ENCODE measurements at places on chromosomes 16 and 17.
A peak's percentile ranks its signal among the peaks of the same experiment; 100 is the strongest.

GRCh38 chr16:27369806-27370205 lies 32.2 kb upstream of the IL21R start:
- no peak for DNase-seq

DNA sequence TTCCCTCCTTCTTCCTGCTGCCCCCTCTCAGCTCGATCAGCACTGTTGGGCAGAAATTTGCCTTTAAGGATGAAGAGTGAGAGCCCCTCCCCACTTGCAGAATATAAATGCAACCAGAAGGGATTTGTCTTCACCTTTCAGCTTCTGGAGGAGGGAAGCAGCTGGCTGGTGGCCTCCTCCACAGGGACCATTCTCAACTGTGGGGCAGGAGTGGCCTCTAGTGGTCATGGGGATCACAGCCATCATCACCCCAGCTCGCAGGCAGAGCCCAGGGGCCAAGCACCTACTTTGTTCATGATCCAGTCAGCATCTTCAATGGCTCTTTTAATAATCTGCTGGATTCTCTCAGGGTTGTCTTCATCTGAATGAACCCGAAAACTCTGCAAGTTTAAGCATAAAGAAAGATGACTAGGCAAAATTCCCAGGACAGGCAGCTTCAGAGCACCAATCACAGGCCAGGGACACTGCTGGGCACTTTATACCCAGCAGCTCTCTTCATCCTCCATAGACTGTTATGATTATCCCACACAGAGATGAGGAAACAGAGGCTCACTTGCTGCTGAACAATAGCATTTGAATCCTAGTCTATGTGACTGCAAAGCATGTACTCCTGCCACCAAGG lies 13.1 kb downstream of the LYRM9 start:
- DNase-seq = peak; percentile 38

- DNase-seq = no peak
Measured at GRCh38 chr16:83973581-83974385, 5.7 kb downstream of the NECAB2 start.

GRCh38 chr17:7984904-7985303 lies 17.5 kb upstream of the GUCY2D start:
- DNase-seq = no peak

GRCh38 chr16:46986896-46987295 lies 13.4 kb upstream of the DNAJA2 start:
- no peak for DNase-seq

DNA sequence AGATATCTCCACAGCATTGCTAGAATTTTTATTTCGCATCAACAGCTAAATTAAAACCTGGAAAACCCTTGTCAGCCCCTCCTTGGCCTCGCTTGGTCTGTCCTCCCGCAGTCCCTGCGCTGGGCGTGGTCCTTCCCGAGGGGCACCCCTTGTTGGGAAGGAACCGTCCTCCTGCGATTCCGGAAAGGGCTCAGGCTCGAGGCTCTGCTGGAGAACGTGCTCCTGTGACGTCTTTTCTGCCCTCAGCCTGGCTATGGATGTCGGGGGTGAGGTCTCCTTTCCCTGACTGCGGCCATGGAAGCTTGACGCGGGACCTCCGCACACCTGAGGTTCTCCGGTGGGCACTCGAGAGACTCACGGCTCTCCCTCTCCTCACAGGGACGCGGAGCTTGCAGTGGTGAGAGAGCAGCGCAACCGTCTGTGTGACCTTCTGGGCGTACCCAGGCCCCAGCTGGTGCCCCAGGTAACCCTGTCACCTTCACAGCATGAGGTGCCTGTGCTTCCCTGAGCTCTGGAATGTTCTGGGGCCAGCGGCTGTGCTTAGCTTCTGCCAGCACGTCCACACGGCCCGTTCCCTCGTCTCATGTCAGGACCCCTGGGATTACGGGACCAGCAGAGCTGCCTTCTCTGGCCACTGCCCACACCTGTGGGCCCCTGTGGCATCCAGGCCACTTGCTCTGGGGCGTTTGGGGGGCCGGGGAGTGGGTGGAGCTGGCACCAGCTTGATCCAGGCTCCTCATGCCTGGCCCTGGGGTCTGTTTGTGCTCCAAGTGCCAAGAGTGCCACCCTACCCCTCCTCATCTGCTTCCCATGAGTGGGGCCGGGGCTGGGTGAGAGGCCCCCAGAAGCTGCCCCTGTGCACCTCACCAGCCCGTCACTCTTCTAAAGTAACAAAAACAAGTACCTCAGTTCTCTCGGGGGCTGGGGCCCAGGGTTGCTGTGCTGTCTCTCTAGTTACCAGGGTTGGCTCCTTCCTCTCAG lies 101.5 kb upstream of the ZNF750 start:
- DNase-seq = no peak

DNA sequence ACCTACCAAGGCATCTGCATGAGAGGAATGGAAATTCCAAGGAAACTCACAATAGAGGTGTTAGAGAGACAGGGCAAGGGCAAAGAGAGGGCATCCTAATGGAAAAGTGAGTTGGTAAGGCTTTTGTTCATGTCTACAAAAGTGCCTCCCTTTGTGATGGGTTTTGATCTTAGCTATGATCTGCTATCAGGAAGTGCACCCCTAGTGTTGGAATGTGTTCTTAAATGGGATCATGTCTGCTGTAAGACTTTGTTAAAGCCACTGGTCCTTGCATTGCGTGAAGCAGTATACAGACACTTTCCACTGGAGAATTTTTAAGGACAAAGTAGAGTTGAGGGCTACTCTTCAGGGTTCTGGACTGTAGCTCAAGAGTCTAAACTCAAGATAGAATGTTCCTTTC lies 92.0 kb downstream of the MAP2K6 start:
- DNase-seq = no peak

- DNase-seq = no peak
Measured at GRCh38 chr17:737561-738113, 5.2 kb downstream of the TLCD3A start.

- DNase-seq = no peak
Measured at GRCh38 chr16:49472598-49472997, 99.0 kb downstream of the C16orf78 start.

DNA sequence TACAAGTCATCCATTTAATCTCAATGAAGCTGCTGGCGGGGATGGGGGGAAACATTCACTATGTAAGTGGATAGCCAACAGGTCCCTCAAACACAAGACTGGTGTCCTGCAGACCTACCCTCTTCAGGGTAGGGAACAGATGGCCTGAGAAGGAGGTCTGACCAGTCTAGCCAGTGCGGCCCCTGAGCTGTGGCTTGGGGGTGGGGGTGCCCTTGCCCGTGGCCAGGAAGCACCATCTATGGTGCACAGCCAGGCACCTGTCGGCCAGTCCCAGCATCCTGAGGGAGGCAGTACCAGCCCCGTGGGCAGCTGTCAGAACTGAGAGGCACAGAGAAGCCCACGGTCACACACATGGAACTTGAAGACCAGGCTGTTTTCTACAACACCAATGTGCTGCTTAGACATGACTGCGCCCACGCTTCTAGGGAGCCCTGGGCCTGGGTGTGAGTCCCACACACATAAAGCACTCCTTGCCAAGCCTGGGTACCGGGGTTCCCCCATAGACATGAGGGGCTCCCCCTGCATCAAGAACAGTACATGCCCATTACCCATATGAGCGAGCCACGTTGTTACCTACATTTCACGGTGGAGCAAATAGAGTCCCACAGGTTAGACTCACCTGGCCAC lies 40.9 kb downstream of the RMI2 start:
- DNase-seq = no peak

GRCh38 chr16:57994778-57995177 lies 5.7 kb downstream of the ZNF319 start:
- DNase-seq = no peak

DNA sequence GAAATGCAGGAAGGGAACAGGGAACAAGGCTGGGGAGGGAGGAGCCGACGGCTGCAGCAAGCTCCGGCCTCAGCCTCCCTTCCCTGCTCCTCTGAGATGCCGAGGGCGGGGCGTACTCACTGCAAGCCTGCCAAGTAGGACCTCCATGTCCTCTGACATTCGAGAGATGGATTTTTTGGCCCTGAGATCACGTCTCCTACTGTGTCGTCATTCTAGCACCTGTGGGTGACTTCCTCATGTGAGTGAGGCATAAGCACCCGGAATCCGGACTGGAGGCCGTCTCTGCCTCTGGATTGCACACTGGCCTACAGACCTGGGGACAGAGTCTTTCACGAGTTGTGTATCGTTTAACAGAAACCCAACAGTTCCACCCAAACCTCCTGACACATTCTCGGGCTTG lies 14.5 kb downstream of the MRM3 start:
- DNase-seq = no peak

- peak; percentile 60 for DNase-seq
Measured at GRCh38 chr16:89711601-89712273, 9.0 kb downstream of the VPS9D1 start.

- no peak for DNase-seq
Measured at GRCh38 chr17:79784353-79785016, 6.5 kb downstream of the CBX2 start.

- DNase-seq = no peak
Measured at GRCh38 chr17:45687594-45687993, 96.5 kb upstream of the CRHR1 start.

DNA sequence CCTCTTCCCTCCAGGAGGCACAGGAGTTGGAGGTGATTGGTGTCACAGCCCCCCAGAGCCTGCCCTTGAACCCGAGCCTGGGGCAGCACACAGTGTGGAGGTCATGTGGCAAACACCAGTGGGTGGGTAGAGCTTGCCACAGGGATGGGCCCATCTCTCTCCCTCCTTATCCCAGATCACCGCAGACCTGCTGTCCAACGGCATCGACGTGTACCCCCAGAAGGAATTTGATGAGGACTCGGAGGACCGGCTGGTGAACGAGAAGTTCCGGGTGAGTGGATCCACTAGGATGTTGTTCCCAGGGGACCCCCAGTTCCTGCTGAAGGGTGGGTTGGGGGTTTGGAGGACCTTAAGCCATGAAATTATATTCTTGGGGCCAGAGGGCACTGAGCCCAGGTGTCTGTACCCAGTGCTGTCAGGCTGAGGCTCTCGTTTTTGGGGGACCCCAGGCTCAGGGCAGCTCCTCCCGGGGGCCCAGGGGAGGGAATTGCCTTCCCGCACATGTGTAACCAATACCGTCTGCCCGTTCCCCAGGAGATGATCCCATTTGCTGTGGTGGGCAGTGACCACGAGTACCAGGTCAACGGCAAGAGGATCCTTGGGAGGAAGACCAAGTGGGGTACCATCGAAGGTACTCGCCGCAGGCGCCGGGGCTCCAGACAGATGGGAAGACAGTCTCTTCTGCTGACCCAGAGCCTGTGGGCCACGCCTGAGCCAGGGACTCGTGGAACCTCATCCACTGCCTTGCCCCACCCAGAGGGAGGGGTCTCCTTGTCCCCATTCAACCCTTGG lies 351.9 kb downstream of the SEC14L1 start:
- DNase-seq = no peak

DNA sequence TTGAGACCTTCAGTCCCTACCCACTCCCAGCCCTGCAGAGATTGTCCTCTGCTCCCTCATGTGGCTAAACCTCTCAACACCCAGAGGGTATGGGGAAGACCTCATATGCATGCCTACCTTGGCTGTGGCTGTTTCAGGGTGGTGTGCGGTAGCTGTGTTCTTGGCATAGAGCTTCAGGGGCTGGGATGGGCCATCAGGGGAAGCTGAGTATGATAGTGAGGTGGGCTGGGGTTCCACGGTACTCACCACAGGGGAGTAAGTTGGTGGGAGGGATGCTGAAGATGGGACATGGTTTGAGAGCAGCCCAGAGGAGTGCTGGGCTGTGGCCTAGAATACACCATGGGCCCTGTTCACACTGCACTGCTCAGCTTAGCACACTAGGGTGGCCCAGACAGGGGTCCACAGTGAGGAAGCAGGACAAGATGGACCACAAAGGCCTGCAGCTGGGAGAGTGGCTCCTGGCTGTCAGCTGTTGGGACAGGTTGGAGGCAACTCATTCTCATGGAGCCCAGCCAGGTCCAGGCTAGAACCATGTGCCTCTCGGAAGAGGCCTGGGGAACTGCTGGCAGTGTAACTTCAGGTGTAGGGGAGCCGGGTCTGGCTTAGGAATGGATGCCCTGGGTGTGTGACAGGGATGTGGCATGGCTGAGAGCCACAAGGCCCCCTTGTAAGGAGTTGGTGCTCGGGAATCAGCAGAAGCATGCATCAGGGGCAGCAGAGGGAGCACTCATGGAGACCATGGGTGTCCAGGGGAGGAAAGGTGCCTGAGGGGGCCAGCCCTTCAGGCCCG lies 3.1 kb downstream of the MFAP4 start:
- no peak for DNase-seq

DNA sequence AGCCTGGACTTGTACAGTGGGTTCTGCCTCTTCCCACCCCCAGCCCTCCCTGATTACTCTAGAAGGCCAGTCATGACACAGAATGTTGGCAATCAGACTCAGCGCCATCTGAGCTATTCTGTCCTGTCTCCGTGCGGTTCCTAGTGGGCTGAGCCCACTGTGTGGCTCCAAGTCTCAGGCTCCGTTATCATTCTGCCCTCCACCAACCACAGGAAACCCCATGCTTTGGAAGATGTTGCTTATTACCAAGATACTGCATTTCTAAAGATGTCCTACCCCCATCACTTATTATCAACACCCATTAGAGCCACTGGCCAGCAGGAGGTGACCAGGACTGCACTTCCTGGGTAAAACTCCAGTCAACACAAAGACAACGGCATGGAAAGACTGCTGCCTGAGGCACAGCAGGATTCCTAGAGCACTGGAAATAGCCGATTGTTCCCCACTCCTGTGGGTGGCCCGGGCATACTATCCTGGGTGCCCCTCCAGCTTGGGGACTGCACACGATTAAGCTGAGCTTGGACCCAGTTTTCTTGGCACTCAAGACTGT lies 133.6 kb downstream of the AATF start:
- DNase-seq = no peak

DNA sequence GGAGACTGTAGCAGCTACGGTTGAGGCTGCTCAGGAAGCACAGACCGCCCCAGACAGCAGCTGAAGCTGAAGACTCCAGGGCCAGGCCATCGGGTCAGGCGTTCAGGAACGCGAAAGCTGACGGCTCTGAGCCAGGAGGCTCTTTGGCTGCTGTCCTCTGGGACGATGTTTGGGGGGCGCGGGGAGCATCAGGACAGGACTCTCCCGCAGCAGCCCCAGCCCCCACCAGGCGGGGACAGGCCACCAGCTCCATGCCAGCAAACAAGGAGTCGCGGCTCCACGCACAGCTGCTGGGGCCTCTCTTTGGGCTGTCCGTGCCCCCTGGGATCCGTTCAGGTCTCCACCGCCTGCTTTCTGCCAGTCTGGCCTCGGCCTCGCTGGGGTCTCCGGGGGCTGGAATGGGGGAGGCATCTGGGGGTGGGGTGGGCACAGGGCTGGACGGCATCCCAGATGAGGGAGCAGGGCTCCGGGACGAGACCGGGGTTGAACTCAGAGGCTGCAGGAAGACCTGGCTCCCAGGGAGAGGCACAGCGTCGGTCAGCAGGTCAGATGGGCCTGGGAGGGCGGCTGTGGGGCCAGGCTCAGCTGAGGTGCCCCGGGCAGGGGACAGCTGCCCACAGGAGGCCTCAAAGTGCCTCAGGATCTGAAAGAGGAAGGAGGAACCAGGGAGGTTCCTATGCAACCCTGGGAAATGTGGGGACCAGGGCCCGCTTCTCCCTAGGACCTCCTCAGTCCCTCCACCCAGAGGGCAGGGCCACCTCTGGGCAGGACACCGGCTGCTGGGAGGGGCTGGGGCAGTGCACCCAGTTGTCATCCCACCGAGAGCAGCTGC lies 6.3 kb upstream of the CEP131 start:
- DNase-seq = no peak
